ENCODE measurements at places on chromosomes 16 and 17. TPM values are rescaled to one million over a fixed set of nuclear protein-coding genes. Genes with fewer than 3 reads are reported as not detected.

SLC12A3 gene
- total RNA-seq = not detected

DNA sequence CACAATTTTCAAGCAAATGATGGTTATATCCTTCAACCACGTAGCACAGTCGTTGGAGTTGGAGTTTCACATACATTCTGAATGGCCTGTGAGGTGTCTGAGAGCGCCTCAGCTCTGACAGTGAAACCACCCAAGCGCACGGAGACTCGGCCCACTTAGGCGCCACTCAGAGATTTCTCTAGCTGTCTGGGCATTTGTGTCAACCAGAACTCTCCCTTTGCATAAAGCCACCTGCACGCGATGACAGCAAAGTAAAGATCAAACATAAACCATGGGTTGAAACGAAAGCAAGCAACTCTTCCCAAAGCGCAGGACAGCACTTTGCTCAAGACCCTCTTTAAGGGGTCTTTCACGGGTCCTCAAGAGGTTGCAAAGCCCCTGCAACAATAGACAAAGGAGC is 533 bp downstream of the SLC6A4 start:
- no peak for DNase-seq

- DNase-seq = no peak
Observed at GRCh38 chr16:4372578-4373355, 1.1 kb downstream of the VASN start.

GRCh38 chr16:78133919-78134318 is 34.5 kb downstream of the WWOX start:
- no peak for DNase-seq

GRCh38 chr17:4519361-4519788 is 20.7 kb downstream of the SPNS2 start:
- no peak for DNase-seq

DNA sequence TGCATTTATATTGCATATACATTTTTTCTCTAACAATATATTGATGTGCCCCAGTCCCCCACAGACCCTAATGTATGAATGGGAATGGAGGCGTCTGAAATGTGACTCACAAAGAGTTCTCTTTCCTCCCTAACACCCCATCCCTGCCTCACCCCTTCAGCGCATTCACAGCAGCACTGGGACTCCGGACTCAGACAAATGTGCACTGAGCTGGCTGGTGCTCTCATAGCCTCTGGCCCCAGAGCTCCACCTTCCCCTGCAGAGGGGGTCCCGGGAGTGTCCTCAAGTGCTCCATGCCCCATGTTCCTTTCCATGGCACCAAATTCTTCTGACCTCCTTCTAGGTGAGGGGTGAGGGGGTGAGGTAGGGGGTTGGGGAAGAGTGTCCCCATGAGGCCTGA is 20.6 kb downstream of the NPTX1 start:
- DNase-seq = no peak

DNA sequence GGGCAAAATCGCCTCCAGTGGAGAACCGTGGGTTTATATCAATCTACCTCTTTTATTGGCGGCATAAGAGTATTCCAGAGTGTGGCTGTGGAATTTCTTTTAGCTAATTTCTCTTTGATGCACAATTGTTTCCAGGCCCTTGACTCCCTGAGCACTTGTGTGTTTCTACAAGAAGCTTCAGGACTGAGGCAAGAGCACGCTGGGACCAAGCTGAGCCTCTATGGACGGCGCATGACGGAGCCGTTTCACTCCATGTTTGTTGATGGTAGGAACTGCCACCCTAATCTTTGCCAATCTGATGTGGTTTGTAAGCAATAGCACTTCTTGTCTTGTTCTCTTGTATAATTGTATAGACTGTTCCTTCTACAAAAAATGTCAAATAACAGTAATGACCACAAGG is 11.2 kb upstream of the ANKRD40CL start:
- no peak for DNase-seq

DNA sequence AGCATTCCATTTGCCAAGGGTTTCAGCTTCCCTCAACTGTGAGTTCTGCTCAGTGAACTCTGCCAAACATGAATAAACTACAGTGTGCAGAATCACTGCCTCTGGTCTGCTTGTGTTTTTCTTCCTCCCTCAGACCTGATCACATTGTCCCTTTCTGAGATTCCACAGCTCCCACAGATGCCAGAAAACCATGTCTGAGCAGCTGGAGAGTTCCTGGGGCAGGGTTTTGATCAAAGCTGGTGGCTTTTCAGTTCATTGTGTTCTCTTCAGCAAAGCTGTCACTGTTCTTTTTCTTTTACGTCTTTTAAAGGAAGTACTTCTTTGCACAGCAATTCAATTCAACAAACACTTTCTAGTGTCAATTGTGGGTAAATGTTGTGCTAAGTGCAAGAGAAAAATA is 555.8 kb downstream of the RBFOX1 start:
- DNase-seq = no peak
